Central memory CD4-positive, alpha-beta T cell (primary cell): ENCODE measurements at places on chromosomes 5 and 9.
A peak's percentile ranks its signal among the peaks of the same experiment; 100 is the strongest.

GRCh38 chr5:36300191-36300926 is 1.3 kb downstream of the RANBP3L start:
- DNase-seq = no peak

- DNase-seq = peak; percentile 12
Observed at GRCh38 chr9:114538241-114538640, 33.0 kb upstream of the WHRN start.

- DNase-seq = no peak
Observed at GRCh38 chr5:100676817-100677631, 141.8 kb downstream of the FAM174A start.

DNA sequence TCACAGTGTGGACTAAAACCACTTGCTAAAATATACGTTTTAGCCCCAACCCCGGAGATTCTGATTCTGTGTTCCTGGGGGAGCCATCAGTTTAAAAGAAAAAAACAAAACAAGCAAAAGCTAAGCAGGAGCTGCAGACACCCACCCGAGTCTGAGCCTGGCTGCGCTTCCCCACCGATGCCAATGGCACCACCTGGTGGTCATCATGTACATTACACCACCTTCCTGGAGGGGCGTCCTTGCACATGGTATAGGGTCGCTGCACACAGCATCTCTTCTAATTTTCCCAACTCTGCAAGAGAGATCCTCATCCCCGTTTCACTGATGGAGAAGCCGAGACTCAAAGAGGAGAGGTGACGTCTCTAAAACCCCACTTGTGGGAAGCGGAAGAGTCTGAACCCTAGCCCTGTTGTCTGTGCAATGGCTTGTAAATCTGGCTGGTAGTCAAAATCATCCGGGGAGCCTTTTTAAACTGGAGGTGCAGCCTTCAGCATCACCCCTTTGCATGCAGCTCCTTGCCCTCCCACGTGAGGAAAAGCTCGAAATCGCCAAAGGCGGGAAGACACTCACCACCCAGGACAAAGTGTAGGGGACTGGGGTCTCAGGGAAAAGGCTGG is 23.1 kb upstream of the CNOT6 start:
- peak; percentile 28 for DNase-seq

GRCh38 chr9:122719218-122719617 is 4.6 kb upstream of the OR1L4 start:
- no peak for DNase-seq

- no peak for DNase-seq
Observed at GRCh38 chr9:32957358-32957757, 44.1 kb downstream of the APTX start.

DNA sequence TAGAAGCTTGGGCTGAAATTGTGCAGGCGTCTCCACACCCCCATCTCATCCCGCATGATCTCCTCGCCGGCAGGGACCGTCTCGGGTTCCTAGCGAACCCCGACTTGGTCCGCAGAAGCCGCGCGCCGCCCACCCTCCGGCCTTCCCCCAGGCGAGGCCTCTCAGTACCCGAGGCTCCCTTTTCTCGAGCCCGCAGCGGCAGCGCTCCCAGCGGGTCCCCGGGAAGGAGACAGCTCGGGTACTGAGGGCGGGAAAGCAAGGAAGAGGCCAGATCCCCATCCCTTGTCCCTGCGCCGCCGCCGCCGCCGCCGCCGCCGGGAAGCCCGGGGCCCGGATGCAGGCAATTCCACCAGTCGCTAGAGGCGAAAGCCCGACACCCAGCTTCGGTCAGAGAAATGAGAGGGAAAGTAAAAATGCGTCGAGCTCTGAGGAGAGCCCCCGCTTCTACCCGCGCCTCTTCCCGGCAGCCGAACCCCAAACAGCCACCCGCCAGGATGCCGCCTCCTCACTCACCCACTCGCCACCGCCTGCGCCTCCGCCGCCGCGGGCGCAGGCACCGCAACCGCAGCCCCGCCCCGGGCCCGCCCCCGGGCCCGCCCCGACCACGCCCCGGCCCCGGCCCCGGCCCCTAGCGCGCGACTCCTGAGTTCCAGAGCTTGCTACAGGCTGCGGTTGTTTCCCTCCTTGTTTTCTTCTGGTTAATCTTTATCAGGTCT is at the start of gene C9orf72:
C9orf72 (minus strand) TSS at position 564 of the 716 bp plus-strand sequence. CDS start 6,361 bp downstream, outside the sequence.
- DNase-seq = peak; percentile 84

DNA sequence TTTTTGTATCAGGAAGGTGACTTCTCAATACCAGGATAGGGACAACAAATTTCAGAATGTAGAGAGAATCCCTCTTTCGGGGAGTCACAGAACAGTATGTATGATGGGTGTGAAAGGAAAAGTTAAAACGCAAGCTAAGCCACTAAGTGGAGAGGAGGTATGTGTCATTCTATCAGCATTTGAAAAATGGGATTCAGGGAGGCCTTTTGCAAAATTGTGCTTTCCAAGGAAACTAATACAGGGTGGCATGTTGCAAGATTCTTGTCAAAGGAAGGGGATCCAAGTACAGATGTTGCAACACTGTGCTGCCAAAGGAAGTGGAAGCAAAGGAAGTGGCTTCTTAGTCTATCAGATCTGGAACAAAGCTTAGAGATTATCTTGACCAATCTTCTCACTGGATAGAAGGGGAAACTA is 12.6 kb upstream of the TNIP1 start:
- no peak for DNase-seq

DNA sequence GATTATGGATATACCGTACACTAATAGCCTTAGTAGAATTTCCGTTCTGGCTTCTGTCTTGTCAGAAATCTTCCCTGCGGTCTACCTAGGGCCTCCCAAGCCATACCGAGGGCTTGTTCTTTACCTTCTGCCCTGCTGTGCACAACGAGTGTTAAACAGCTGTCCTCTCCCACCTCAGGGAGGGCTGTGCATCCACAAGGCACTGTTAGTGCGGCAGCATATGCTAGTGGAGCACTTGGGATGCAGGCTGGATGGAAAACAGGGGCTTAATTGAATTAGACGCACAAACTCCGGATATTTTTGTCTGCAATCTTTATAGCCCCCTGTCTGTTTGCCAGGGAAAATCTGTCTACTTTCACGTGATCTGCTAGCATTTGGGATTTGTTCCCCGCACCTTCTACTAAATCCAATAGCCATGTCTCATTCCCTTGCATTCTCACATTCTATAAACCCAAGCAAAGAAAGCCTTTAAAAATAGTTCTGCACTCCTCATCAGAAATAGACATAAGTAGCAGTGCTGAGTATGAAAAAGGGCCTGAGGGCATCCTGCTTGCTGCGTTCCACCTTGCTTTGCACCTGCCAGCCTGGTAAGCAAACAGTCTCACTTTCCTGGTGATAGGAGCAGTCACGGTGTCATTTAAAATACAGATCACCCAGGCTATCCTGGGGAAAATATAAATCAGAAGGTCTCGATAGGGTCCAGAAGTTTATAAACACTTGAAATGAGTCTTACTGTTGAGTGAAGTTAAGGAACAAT is 382.6 kb downstream of the RASEF start:
- no peak for DNase-seq

- no peak for DNase-seq
Observed at GRCh38 chr5:124087752-124088151, 575.8 kb downstream of the CSNK1G3 start.

GRCh38 chr5:14816999-14817761 is 54.4 kb downstream of the ANKH start:
- DNase-seq = no peak

- no peak for DNase-seq
Observed at GRCh38 chr9:9412241-9412640, 1200.6 kb downstream of the PTPRD start.

- no peak for DNase-seq
Observed at GRCh38 chr5:65651144-65651543, 26.3 kb downstream of the SHLD3 start.

DNA sequence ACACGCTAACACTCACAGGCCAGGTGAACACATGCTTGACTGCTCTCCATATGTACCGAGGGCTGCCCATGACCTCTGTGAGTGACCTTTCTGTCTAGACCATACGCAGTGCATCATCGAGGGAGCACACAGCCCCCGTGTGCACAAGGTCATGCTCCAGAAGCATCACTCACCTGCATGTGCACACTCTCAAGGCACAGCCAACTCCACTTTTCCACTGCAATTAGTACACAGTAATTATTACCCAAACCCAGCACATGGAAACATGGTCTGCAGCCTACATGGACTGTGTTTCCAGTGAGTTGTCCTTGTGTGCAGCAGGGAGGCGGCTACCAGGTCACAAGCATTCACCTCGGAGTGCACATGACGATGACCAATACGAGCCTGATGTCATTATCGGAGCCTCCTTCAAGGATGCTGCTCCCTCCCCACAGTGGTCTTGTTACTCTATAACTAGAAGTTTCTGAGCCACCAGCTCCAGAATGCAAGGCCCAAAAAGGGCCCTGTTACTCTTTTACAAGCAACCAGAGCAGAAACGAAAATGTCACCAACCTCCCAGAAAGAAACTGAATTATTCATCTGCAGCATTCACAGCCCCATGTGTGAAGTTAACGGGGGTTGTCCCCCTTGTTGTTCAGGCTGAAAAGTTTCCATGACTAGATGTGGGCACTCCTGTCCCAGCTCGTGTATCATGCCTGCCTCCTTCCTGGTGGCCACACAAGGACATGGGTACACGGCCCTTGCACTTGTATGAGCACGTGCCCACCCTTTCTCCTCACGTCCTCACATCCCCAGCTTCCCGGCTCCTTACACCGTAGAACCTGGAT is 31.2 kb downstream of the SEMA4D start:
- no peak for DNase-seq

DNA sequence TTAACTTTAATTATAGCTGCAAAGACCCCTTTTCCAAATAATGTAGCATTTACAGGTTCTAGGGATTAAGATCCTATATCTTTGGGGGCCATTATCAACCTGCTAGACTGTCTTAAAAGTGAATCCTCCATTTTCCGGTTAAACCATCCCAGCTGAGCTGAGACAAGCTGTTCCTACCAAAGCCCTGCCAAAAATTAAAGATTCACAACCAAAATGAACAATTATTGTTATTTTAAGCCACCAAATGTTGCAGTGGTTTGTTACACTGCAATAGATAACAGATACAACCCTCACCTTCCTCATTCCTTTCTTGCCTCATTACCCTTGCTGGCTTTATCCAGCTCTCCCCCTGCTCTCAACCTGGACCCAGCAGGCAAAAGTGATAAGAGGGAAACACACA is 343.4 kb downstream of the CDK5RAP2 start:
- DNase-seq = no peak

DNA sequence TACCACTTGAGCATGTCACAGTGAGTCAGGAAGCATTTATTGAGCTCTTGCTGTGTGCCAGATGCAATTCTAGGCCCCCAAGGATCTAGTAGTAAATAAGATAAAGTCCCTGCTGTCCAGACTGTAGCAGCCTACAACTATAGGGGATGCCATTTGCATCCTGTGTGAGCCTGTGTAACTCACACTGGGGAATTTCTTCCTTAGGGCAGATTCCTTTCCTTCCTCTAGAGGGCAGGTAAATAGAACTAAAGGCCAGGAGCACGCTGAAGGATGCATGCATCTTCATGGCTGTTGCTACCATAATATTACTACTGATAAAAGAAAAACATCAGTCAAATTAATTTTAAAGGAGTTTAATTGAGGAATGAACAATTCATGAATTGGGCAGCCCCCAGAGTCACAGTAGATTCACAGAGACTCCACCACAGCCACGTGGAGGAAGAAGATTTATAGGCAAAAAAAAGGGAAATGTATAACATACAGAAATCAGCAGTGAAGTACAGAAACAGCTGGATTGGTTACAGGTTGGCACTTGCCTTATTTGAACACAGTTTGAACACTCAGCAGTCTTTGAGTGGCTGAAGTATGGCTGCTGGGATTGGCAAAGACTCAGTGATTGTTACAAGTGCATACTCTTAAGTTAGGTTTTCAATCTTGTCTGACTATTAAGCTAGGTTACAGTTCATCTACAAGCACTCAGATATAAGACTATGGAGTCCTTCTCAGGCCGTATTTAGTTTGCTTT is 98.9 kb downstream of the ACTL7B start:
- DNase-seq = no peak

GRCh38 chr5:38290028-38290653 is 31.8 kb downstream of the EGFLAM start:
- DNase-seq = no peak

GRCh38 chr5:141412854-141413539 is at the start of gene PCDHGA10:
Gene PCDHGA10 (plus strand): TSS chr5:141412987. CDS start chr5:141413176, 189 bp downstream.
- peak; percentile 42 for DNase-seq

DNA sequence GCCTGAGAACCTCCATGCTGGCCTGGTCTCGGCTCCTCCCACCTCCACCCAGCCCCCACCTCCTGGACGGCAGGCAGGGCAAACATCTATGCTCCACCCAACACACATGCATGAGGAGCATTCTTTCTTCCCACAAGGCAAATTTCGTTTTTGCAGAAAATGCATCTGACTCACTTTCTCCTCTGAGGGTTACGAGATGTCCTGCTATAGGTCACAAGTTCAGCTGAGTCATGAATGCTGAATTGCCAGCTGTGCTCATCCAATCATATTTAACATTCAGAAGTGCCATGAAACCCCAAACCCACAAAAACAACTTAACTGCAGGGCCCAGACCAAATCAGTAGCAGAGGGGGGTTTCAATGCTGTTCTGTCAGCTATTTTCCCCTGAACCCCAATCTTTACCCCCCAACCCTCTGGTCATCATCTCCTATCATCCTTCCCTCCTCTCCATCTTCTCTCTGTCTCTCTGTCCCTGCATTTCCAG is 39.0 kb upstream of the OSMR start:
- no peak for DNase-seq

- DNase-seq = no peak
Observed at GRCh38 chr9:37286530-37287175, 135.8 kb upstream of the GRHPR start.

GRCh38 chr9:101707721-101708120 is 30.7 kb downstream of the GRIN3A start:
- no peak for DNase-seq

GRCh38 chr5:68240202-68240601 is 24.6 kb downstream of the PIK3R1 start:
- DNase-seq = no peak

- no peak for DNase-seq
Observed at GRCh38 chr5:112388074-112388473, 31.0 kb downstream of the EPB41L4A start.
